ENCODE measurements at places on chromosomes 2 and 18.
A peak's percentile ranks its signal among the peaks of the same experiment; 100 is the strongest.

GRCh38 chr18:24160086-24160485 is 21.2 kb downstream of the CABYR start:
- no peak for DNase-seq

DNA sequence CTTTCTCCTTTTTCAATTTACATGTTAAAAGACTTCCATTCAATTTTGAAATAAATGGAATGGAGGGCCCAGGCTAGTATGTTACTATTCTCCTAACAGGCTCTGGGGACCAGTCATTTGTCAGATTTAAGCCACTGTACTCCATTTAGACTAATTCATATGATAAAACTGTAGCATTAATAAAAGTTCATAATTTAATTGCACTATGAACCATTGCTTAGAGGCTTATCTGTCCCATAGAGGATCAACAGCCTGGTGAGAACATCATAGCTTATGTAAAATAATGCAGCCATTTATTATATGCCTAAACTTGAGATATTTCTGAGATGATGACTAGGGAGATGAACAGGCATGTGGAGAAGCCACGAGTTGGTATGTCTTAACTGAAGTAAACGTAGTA is 156.0 kb downstream of the RIT2 start:
- no peak for DNase-seq

DNA sequence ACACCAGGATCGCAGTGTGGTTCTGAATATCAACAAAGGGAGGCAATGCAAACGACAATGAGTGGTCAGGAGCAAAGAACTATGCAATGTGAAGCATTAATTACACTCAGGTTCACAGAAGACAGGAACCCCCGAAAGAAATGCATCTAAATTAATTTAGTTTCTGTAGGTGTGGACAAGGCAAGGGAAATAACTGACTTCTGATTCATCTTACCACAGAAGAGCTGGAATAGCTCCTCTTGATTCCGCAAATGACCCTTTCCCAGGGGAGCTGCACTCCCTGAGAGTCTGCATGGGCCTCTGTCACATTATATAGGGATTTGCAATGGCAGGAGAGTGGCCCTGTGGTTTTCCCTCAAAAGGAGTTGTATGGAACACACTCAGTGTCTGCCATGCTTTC is 263.9 kb upstream of the APCDD1 start:
- DNase-seq, result no peak

DNA sequence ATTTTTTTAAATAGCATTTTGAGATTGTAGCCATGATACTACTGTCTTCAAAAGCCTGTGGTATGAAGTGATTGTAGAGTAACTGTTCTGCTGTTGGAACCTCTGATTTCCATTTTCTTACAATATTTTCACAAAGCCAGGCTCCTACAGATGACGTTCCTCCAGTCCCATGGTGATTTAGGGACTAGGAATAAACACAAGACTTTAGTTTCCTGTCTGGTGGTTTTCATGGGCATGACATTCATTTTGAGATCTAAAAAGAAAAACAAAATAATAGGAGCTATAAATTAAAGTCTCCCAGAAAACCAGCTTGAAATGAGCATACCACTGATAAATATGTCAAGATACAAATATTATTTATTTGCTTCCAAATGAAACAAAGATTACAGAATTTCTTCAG is 1223.5 kb upstream of the CELF4 start:
- no peak for DNase-seq

DNA sequence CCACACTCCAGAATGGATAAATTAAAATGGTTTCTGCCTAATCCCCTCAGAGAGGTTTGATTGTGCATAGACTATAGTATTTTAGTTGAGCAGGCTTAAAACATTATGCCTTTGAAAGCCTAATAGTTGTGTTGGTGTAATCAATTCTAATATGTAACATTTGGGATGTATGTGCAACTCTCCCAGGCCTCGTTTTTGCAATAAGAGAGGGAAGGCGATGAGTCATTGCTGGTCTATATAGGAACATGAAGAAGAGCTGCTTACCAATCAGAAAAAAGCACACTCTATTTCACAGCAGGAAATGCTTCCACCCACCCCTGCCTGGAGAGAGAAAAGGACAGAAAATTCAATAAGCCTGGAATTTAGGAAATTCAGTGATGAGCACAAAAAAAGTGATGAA is 1424.0 kb upstream of the PIK3C3 start:
- peak; percentile 14 for DNase-seq

GRCh38 chr18:70221915-70222278 is 16.4 kb upstream of the RTTN start:
- no peak for DNase-seq

GRCh38 chr2:196112418-196113034 is 43.9 kb upstream of the DNAH7 start:
- peak; percentile 89 for DNase-seq

GRCh38 chr2:121217627-121218026 is 67.4 kb downstream of the TFCP2L1 start:
- no peak for DNase-seq

DNA sequence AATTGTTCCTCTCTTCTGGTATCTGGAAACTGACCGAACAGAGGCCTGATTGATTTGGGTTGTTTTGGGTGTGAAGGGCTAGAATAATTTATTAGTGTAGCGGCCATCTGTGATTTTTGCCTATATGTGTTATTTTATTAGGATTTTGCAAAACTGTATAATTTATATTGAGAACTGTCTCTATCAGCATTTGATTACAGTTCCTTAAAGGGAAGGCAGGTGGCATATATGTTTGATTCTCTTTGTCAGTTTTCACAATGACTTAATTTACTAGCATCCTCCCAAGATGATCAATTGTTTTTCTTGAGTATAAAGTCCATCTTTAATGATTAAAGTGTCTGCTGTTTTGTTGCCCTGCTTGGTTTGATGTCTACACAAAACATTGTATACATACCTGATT is 4.5 kb downstream of the NBEAL1 start:
- no peak for DNase-seq

- DNase-seq, result no peak
Observed at GRCh38 chr18:23740105-23740830, 51.0 kb downstream of the LAMA3 start.

Measured in mesendoderm (in vitro differentiated cells).